Left cardiac atrium (tissue), 4 donors: ENCODE measurements at places on chromosomes 6 and 20. TPM values are rescaled to one million over a fixed set of nuclear protein-coding genes. Genes with fewer than 3 reads are reported as not detected.

GRCh38 chr6:32604434-32604877, 14.8 kb upstream of the HLA-DRB1 start:
- no peak for DNase-seq

GRCh38 chr6:111680015-111680712, 74.5 kb upstream of the TRAF3IP2 start:
- DNase-seq: no peak

The HLA-DPA1 gene
- total RNA-seq: 54.1 TPM

The NNAT gene
- total RNA-seq: 4.0 TPM

The MEP1A gene
- not detected for total RNA-seq
